ENCODE measurements at places on chromosomes 7 and 10.

- DNase-seq: no peak
Measured at GRCh38 chr10:1560535-1561192, 176.7 kb downstream of the ADARB2 start.

DNA sequence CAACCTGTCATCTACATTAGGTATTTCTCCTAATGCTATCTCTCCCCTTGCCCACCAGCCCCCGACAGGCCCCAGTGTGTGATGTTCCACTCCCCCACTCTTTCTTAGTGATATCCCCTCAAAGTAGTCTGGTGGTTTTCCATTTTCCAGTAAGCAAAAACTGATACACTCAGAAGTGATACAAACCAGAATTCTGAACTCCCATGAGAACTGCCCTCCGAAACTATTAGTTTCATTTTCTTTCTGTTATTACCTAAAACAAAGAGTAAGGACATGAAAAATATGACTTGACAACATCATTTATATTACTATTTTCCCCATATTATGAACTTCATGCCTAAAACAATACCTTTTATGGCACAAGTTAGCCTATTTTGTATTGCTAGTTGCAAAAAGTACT lies 175.0 kb downstream of the OTUD1 start:
- DNase-seq: no peak

DNA sequence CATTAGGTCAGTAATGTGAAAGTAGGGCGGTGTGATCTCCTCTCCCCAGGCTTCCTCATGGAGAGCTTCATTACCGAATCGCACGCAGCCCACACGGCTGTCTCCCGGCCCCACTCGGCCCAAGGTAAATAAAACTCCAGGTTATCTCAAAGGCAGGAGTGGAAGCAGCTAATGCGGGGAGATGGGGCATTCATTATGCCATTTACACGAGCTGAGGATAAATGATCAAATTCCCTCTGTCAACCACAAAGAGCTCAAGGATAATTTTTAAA lies 93.5 kb downstream of the ADARB2 start:
- DNase-seq: no peak

DNA sequence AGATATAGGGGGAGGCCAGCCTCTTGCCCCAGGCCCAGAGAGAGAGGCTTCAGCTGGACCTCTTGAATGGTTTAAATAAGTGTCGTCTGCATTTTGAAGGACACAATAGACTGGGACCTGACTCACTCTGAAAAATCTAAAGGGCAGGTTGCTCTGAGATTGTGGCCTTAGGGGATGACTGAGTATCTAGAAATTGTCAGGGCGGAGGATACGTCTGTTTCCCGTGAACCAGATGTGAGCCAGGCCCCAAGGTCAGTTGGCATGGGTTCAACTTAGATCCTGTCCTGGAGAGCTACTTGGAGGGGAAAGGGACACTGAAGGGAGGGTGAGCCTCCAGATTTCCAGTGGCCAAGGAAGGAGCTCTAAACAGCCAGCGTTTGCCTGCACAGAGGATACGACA lies 110.2 kb downstream of the CHN2 start:
- no peak for DNase-seq

DNA sequence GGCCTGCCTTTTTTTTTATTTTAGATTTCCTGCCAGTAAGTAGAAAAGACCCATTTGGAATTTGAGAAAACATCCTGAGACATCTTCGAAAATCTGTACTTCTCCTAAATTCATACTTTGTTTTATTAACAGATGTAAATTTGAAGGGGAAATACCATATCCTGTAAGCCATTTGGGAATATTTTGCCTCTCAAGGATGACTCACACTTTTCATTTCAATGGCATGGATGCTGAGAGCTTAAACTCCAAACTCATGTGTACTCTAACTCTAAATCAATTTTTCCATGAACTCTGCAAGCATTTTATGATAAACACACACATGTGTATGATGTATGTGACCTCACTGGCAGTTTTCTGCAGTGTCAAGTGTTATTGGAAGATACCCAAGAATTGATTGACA lies 89.0 kb downstream of the SEMA3A start:
- DNase-seq: no peak
